ENCODE measurements at places on chromosomes 5 and 9.

DNA sequence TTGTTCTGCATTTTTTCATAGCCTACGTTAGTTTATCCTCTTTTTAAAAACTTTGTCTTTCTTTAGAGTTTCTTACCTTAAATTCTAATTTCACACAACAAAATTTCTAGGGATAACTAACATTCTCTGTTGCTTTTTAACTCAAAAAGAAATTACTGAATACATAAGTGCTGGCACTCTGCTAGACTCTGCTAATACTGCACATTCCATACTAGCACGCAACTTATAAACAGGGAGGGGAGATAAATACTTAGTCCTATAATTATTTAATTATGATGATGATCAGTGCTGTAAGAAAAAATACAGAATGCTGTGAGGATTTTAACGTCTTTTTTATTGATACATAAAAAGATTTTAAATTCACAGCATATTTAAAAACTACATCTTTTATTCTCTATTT, 25.1 kb downstream of the RNF145 start:
- DNase-seq = no peak

DNA sequence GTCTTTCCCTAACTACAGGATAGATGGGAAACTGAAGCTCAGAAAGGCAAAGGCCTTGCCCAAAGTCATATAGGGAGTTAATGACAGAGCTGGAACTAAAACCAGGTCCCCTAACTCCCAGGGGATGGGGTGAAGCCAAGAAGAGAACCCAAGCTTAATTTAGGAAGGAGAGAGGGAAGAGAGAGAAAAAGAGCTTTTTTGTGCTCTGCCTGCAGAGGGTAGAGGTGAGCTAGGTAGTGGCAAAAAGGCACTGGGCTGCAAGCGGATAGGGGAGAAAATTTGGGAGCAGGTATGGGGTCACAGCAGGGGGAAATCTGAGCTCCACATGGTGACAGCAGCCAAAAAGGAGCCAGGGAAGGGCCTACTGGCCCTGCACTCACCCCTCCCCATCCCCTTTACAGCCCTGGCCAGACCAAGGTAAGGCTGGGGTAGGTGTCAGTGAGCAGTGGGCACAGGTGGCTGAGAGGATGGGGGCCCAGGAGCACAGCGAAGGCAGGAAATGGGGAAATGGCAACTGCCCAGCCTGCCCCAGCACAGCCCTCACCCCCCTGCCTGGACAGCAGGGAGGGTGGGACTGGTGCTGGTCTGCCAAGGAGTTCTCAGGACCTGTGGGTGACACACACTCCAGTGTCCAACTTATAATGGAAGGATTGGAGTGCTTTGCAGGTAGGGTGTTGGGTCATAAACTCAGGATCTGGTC, 3.3 kb downstream of the ENHO start:
- no peak for DNase-seq

- DNase-seq = peak; percentile 9
Measured at GRCh38 chr5:110865400-110866094, 126.7 kb downstream of the SLC25A46 start.

DNA sequence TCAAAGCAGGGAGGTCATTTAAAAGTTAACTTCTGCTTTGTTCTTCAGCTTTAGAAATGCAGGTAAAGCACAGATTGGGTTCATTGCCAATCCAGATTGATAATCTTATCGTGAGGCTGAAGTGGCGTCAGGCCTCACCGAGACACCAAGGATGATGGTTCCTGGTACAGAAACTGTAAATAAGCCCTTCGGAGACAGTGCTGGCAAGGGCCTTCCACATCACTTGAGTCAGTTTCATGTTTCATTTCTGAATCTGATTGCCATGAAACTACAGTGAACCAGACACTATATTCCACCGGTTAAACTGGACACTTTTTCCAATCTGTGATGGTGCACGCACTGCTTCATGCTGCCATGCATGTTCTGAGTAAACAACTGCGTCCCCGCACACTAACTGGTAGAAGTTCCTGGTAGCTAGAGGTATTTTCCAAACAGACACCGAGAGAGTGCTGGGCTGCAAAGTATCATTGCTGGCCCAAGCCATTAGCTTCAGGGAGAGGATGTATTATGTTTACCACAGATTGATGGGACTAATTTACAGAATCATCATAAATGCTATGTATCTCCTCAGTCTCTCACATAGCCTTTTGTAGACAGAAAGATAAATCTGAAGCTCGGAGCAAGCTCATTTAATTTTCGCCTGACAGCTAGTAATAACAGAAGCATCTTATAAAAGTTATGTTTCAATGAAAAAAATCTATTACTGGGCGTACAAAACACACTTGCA, 336.1 kb downstream of the GLIS3 start:
- no peak for DNase-seq

DNA sequence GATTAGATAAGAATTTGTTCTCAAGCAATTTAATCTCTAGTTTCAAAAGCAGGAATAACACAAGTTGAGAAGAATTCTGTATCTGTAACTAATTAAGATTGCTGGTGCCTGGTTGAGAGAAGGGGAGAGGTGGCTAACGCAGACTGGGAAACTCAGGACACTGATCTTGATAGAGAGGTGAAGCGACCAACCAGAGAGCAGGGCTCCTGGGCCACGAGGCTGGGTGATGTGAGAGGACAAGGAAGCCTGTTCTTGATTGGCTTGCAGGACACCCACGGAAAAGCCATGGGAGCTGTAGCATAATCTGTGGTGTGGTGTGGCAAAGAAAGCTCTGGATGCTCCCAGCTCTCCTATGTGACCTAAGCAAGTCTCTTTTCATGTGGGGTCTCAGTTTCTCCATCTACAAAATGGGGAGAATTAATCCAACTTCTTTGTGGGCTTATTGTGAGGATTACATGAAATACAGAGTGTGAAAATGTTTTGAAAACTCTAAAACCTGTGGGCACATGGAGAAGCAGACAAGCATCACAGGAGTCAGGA, 594.1 kb upstream of the BRINP1 start:
- DNase-seq = no peak

GRCh38 chr5:103461243-103461642, 101.3 kb downstream of the NUDT12 start:
- DNase-seq = no peak

- no peak for DNase-seq
Measured at GRCh38 chr5:35058374-35058788, 10.6 kb upstream of the AGXT2 start.

DNA sequence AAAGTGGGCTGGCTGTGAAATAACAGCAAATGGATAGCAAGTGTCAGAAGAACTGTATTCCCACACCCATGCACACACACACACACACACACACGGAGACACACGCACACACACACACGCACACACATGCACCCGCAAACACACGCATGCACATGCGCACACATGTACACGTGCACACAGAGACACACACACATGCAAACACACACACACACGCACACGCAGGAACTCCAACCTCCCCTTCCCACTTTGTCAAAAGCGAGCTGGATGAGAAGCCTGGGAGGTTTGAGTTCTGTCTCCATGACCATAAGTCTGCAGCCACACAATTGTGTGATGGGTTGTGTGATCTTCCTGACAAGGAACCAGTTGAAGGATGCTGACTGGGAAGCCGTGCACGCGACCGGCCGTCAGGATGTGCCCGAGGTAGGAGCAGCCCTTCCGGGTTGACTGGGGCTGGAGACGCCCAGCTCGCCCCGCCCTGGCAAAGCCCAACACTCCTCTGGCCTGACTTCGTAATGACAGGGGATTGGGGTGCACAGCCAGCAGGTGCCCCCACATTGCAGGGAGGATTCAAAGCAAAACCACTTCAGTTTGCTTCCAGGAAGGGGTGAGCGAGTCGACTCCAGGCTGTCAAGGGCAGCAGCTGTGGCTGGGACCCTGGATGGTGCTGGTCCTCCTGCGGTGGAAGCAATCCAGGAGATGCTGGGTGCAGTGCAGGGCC, 29.3 kb upstream of the NKD2 start:
- no peak for DNase-seq

DNA sequence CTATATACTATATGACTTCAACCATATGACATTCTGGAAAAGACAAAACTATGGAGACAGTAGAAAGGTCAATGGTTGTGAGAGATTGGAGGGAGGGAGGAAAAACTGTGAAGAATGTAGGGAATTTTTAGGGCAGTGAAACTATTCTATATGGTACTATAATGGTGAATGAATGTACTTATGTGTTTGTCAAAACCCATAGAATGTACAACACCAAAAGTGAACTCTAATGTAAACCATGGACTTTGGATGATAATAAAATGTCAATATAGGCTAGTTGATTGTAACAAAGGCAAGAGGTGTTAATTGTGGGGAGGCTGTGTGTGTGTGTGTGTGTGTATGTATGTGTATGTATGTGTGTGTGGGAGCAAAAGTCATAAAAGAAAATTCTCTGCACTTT, 10.8 kb upstream of the STOM start:
- no peak for DNase-seq

- no peak for DNase-seq
Measured at GRCh38 chr9:135359764-135360163, 119.8 kb upstream of the PPP1R26 start.

GRCh38 chr9:123548741-123549545, 192.9 kb downstream of the CRB2 start:
- DNase-seq = no peak

GRCh38 chr5:26148569-26149107, 889.7 kb downstream of the CDH9 start:
- DNase-seq = no peak

DNA sequence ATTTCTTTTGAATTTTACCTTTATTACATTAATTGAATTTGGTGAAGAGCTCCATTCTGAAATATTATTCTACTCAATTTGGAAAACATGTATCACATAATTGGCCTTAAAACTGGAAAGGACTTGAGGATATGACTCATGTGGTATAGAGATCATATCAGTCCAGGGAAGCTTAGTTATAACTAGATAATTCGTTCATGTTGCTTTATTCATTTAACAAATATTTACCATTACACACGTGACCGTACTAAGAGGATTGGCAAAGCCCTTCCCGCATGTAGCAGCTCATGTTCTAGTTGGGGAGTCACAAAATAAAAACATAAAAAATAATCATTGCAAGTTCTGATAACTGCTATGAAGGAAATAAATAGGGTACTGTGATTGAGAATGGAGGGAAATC, 1816.5 kb downstream of the MAT2B start:
- no peak for DNase-seq

GRCh38 chr9:37921546-37922300, 17.8 kb upstream of the SLC25A51 start:
- DNase-seq = no peak

DNA sequence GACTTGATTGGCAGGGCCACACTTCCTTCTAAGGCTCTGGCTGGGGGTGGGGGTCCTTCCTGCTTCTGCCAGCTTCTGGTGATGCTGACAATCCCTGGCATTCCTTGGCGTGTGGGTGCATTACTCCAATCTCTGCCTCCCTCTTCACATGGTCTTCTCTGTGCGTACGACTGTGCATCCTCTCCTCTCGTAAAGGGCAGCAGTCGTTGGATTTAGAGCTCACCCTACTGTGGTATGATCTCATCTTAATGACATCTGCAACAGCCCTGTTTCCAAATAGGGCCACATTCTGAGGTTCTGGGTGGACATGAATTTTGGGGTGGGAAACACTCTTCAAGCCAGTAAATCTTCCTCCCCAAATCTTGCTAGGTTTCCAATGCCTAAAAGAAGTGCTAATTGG, 36.8 kb downstream of the ROPN1L start:
- DNase-seq = no peak

DNA sequence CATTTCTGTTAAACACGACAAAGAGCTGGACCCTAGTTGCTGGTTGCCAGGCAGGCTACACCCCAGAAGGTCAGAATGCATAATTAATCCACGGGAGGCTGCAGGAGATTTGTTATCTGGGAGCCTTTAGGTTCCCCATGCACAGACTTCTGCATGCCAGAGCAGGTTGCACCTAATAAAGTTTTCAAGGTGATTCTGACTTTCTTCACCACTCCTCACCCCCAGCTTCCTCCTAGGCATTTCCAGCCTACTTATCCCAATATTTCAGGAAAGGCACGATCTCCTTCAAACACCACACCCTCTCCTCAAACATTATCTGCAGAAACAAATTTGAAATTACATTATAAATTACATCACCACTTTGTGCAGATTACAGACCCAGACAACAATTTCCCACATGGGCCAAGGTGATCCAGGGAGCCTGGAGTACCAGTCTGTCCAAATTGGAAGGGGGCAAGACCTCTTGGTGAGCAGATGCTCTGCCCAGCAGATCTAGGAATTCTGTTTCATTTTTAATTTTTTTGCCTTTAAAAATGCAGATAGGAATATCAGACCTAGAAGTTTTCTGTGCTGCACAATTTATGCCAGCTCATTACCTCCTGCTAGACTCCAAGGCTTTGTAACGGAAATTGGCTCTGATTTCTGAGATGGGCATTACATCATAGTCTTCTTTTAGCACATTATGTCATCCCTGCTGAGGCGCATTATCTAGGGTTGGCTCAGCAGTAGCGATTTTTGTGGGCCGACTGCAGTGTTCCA, 363.4 kb upstream of the SLC30A5 start:
- no peak for DNase-seq

DNA sequence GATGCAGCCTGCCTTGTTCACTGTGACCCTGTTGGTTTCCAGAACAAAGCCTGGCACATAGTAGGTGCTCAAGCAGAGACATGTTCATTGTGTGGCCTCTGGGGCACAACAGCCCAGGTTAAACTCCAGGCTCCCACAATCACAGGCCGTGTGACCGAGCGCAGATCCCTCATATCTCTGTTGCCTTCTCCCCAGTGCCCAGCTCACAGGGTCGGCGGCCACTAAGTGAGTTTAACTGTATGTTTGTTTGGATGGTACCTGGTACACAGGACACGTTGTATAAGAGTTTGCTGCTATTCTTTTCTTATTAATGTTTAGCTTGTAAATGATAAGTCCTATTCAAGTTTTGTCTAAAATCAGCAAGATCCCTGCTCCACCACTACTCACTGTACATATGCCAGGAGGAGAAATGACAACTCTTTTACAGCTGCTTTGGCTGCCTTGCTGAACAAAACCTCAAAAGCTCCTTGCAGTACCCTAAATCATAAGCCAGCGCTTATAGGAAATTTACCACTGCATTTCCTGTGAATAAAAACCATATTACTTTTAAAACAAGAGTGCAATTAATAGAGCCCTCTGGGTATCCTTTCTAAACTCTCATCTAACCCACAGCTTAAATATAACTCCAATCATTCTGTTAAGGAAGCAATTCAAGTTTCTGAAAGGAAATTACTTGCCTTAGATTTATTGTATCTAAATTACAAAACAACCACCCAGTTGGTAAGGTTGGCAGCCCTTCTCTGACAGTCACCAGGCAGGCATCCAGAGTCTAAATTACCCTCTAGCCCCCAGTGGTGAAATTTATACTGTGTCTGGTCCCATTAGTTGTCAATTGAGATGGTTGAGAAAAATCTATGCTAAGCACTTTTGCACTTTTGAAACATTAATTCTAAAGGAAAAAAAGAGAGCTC, 379.4 kb downstream of the SEMA5A start:
- no peak for DNase-seq

DNA sequence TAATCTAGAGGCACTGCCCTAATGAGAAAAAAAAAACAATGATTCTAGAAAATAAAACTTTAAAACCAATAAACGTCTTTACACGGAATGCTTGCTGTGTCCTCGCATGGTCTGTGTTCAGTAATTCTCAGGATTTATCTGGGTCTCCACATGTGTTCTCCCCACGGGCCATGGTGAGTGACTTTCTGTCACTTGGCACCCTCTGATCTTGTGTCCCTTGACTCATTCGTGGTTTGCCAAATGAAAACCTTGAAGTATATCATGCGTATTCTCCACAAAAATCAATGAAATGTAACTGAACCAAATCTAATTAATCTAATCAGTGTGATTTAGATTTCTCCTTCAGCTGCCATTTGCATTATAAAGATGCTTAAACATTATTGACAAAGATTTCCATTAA, 48.0 kb downstream of the UBE2QL1 start:
- no peak for DNase-seq
